Activated T-helper 1 cell treated with anti-CD3 and anti-CD28 coated beads, Interleukin-12 subunit alpha, Interleukin-12 subunit beta, Interleukin-2, Interleukin-4 antibody, amounts not matched to agents 30 ng/mL and 10 ng/mL and 1 ng/mL, durations not matched to agents 14 hours and 24 hours and 36 hours (primary cell): ENCODE measurements at places on chromosomes 12 and 14.

DNA sequence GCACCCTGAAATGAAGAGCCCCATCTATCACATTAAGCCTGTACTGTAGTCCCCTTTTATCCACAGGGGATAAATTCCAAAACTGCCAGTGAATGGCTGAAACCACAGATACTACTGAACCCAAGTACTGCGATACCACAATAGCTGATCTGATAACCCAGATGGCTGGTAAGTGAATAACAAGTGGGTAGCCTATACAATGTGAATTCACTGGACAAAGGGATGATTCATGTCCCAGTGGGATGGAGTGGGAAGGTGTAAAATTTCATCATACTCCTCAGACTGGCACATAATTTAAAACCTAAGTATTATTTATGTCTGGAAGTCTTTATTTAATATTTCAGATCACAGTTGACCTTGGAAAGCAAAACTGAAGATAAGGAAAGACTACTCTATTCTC lies 201.3 kb downstream of the GPHN start:
- H3K27me3 ChIP-seq = peaks cover 2% of the 10 kb centered on the region
- no peak overlapping the region for H3K4me3 ChIP-seq

DNA sequence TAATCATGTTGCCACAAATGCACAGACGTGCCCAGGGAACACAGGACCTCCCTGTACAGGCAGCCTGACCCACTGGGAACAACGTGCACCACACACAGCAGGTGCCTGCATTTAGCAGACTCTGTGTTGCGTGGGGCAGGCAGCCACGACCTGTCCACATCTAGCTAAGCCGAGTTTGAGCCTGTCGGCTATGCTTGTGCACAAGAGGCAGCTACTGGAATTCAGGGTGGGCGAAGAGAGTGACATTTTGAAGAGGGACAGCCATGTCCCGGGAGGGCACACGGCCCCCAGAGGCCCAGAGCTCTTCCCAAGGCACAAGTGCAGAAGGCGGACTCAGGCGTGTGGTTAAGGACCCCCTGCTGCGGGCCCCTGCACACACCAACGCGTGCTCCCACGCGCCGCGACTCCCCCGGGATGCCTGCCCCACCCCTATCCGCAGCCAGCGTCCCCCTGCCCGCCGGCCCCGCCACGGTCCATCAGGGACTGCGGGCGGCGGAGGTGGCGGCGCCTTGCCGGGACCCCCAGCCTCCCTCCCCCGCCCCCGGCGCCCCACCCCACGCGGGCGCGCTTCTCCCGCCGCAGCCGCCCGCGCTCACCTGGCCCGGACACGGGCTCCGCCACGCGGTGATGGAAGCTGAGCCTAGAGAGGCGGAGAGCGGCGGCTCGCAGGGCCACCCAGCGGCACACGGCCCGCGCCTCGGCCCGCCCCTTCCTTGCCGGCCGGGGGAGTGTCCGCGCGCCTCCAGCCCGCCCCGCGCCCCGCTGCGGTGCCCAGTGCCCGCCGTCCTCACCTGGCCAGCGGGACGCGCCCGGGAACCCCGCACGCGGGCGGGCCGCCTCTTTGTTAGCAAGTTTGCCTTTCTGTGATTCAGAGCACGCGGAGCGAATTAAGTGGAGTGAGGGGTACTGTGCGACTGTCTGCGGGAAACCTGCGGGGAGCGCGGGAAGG lies 125.3 kb upstream of the PRMT8 start:
- DNase-seq = no peak
- H3K27me3 ChIP-seq = peaks cover 15% of the 10 kb centered on the region
- no peaks in the 10 kb centered on the region for H3K36me3 ChIP-seq
- H3K4me3 ChIP-seq = no peak overlapping the region

DNA sequence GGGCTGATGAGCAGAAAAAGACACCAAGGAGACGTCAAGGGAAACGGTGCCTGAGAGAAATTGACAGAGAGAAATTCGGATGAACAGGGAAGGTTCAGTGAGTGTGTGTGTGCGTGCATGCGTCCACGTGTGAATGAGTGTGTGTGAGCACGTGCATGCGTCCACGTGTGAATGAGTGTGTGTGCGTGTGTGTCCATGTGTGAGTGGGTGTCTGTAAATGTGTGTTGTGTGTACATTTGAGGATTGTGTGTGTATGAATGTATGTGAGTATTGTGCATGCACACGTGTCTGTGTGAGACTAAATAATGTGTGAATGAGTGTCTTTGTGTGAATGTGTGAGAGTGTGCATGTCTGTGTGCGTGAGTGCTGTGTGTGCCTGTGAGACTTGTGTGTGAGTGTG lies 137.4 kb upstream of the MED13L start:
- DNase-seq = no peak
- H3K27me3 ChIP-seq = no peaks in the 10 kb centered on the region
- no peak overlapping the region for H3K4me3 ChIP-seq
- H3K27ac ChIP-seq = no peak overlapping the region
- no peaks in the 10 kb centered on the region for H3K4me1 ChIP-seq
- H3K36me3 ChIP-seq = no peaks in the 10 kb centered on the region

- no peak for DNase-seq
- H3K36me3 ChIP-seq = peaks cover 13% of the 10 kb centered on the region
- peaks cover 8% of the 10 kb centered on the region for H3K27me3 ChIP-seq
- H3K27ac ChIP-seq = no peak overlapping the region
- no peak overlapping the region for H3K4me3 ChIP-seq
Observed at GRCh38 chr12:107681836-107682820, 3.5 kb upstream of the PWP1 start.

DNA sequence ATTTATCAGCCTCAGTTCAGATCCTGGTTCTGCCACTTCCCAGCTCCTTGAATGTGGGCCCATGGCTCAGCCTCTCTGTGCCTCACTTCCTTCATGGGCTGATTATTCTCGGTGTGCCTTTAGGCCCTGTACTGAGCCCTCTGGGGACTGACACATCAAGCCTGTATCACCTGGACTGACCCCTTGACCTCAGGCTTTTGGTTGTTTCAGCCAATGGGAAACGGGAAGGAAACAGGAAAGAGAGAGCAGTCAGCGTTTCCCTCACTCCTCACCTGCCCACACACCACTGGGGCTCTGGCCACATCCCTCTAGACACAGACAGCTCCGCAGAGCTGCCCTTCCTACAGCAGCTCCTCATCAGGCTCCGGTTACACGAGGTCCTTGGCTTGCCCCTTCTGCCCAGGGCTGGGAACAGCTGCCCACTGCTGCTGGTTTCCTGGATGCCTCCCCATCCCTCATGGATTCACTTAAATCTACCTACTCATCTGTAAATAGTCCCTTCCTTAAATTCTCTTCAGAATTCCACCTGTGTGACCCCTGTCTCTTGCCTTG lies 37.0 kb upstream of the ITPR2 start:
- H3K27ac ChIP-seq = no peak overlapping the region
- no peak for DNase-seq
- H3K4me1 ChIP-seq = peaks cover 24% of the 10 kb centered on the region
- no peak overlapping the region for H3K4me3 ChIP-seq
- no peaks in the 10 kb centered on the region for H3K36me3 ChIP-seq

- H3K27ac ChIP-seq = no peak overlapping the region
- no peak for DNase-seq
- no peaks in the 10 kb centered on the region for H3K36me3 ChIP-seq
- no peak overlapping the region for H3K4me3 ChIP-seq
- no peaks in the 10 kb centered on the region for H3K27me3 ChIP-seq
Observed at GRCh38 chr14:92945959-92946846, 23.3 kb downstream of the CHGA start.

DNA sequence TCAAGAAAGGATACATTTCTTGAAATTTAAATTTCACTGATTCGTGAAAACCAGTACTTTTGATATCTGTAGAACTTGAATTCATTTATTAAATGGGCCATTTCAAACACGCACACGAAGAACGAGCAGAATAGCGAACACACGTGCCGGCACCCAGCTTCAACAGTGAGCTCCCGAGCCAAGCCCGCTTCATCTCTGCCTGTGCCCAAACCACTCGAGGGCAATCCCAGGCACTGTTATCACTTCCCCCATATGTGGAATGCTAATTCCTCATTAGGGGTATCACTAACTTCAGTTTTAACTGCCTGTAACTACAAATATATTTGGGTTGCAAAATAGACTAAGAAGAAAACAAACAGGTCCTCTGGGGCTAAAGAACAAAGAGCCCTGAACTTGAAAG lies 48.0 kb downstream of the AMN start:
- no peaks in the 10 kb centered on the region for H3K4me1 ChIP-seq
- no peaks in the 10 kb centered on the region for H3K36me3 ChIP-seq
- H3K27ac ChIP-seq = no peak overlapping the region
